ENCODE measurements at places on chromosomes 7 and 10. TPM values are rescaled to one million over a fixed set of nuclear protein-coding genes. Genes with fewer than 3 reads are reported as not detected.

MMD2 gene
- 0.38 TPM for total RNA-seq

DNA sequence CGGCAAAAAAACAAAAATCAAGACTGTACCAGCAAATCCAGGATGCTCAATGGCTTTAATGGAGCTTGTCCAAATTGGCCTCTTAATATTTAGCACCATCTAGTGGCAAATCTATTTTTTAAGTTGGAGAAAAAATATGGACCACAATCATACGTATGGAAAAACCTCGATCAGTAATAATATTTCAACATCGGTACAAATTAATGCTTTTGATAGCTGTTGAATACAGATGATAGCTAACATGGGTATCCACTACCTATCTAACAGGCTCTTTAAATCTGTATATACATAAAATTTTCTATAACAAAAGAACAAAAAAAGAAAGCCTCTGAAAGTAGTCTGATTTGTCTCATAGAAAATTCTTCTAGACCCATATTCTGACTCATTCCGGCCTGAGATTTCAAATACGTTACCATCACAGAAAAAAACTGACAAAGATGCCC lies 29.2 kb downstream of the COA1 start:
- no peaks in the 10 kb centered on the region for H3K27me3 ChIP-seq
- H3K36me3 ChIP-seq: no peaks in the 10 kb centered on the region
- no peak overlapping the region for H3K4me3 ChIP-seq
- H3K27ac ChIP-seq: no peak overlapping the region

- no peak overlapping the region for H3K4me3 ChIP-seq
- no peaks in the 10 kb centered on the region for H3K27me3 ChIP-seq
- peaks cover 35% of the 10 kb centered on the region for H3K4me1 ChIP-seq
- H3K27ac ChIP-seq: peak overlapping the region; percentile 45
Observed at GRCh38 chr10:121559326-121560026, 38.8 kb downstream of the FGFR2 start.

- no peak overlapping the region for H3K27ac ChIP-seq
- H3K4me1 ChIP-seq: no peaks in the 10 kb centered on the region
- H3K4me3 ChIP-seq: no peak overlapping the region
- no peak for DNase-seq
- H3K27me3 ChIP-seq: no peaks in the 10 kb centered on the region
Observed at GRCh38 chr10:95706990-95707389, 13.3 kb upstream of the TCTN3 start.

DNA sequence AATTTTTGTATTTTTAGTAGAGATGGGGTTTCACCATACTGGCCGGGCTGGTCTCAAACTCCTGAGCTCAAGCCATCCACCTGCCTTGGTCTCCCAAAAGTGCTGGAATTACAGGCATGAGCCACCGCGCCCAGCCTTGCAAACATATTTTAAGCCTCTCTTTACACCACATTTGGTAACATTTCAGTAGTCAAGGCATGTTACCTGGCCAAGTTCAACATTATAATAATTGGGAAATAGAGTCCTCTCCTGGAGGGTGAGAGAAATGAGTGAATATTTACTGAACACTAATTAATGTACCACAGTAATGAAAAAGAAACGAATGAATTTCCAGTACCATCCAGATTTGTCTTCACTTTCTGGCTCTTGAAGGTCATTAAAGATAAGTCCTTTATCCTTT lies 10.0 kb upstream of the CNOT4 start:
- no peaks in the 10 kb centered on the region for H3K27me3 ChIP-seq
- no peak overlapping the region for H3K4me3 ChIP-seq
- no peaks in the 10 kb centered on the region for H3K36me3 ChIP-seq
- no peaks in the 10 kb centered on the region for H3K4me1 ChIP-seq
- no peak overlapping the region for H3K27ac ChIP-seq

DNA sequence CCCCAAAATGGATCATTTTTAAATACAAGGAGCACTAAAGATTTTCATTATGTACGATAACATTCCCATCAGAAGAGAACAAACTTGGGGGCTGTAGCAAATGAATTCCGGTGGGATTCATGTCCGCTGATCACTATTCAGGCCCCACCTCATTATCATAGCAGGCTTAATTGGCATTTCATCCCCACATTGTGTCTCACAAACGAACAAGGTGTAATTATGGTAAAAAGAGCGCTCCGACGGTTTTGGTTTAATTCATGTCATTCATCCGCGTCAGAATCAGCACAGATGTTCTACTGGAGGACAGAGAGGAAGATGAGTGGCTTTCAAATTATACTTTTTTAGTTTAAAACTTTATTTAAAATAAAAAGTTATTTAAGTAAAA lies 124.7 kb downstream of the MAD1L1 start:
- no peak overlapping the region for H3K27ac ChIP-seq
- no peak overlapping the region for H3K4me3 ChIP-seq
- no peaks in the 10 kb centered on the region for H3K36me3 ChIP-seq
- no peaks in the 10 kb centered on the region for H3K27me3 ChIP-seq
- no peaks in the 10 kb centered on the region for H3K4me1 ChIP-seq
- DNase-seq: no peak
